ENCODE measurements at places on chromosomes 6 and 20.

GRCh38 chr6:139829576-139829975 lies 455.1 kb upstream of the CITED2 start:
- no peak for DNase-seq

DNA sequence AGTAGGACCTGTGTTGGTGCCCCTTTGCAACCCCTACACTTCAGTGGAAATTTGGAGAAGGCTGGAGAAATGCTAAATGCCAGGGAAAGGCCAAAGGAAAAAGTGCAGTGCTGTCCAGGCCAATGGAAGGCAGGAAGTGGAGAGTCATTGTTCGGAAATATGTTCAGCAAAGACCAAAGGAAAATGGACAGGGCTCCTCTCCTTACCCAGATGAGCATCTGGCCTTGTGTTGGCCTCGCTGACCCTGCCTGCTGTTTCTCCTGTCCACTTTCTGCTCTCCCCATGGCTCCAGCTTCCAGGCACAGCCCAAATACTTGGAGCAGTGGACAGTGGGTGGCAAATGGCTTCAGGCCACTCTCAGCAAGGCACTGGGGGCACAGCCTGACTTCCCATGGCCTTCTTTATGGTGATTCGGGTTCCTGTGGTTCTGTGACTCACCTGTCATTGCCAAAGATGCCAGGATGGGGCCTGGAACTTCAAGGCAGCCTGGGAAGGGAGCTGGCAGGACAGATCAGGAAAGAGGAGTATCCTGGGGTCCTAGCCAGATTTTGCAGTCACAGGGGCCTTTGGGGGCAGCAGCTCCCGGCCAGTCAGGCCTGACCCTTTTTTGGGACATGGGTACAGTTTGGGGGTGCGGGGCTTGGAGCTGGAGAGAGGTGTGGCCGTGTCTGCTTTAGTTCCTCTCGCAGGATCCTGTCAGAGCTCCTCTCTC lies 190.9 kb upstream of the SLC24A3 start:
- DNase-seq = no peak

GRCh38 chr20:58723628-58723984 lies 31.0 kb downstream of the NPEPL1 start:
- DNase-seq = no peak

GRCh38 chr6:41785689-41786450 lies 1.6 kb upstream of the TOMM6 start:
- no peak for DNase-seq

- DNase-seq = no peak
Measured at GRCh38 chr6:134373282-134373922, 55.5 kb upstream of the SGK1 start.

DNA sequence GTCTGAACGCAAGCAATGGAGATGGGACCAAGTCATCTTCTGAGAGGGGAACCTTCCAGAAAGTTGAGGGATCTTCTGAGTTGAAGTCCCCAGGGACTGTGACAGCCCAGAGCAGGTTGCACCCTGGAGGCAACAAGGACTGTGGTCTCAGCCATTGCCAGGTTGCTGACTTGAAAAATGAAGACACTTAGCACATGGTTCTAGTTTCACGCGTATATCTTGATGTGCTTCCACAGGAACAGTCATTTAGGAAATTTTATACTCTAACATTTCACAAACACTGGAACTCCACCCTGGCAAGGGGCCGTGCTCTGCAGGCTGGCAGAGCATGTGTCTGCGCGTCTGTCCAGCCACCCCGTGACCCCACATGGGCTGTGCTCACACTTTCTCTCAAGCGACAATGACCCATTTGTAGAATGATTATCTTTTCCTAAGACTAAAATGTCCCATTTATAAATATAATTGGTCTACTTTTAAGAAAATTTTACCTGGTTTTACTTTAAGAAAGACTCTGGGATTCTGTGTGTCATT lies 157.0 kb downstream of the ERMARD start:
- DNase-seq = no peak
